ENCODE measurements at places on chromosomes 4 and X. TPM values are rescaled to one million over a fixed set of nuclear protein-coding genes. Genes with fewer than 3 reads are reported as not detected.
A peak's percentile ranks its signal among the peaks of the same experiment; 100 is the strongest.

- DNase-seq = no peak
Observed at GRCh38 chrX:152905081-152905420, 7.2 kb downstream of the ZNF185 start.

GRCh38 chr4:7424553-7425111, 10.1 kb downstream of the PSAPL1 start:
- DNase-seq = no peak

GRCh38 chrX:49186125-49187027, at the start of gene PRICKLE3:
PRICKLE3 (minus strand) TSS chrX:49186373; CDS start chrX:49186297, 76 bp downstream.
- DNase-seq = peak; percentile 75

DNA sequence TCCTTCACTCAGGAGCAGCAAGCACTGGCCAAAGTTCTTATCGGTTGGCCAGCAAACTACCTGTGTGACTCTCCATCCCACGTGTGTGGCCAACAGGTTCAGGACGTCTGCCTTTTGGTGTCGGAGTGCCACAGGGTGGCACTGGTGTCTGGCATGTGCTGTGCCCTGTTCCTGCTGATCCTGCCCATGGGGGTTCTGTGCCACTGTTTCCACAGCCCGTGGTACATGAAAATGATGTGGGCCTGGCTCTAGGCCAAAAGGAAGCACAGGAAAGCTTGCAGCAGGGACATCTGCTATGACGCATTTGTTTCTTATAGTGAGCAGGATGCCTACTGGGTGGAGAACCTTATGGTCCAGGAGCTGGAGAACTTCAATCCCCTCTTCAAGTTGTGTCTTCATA, 4.6 kb upstream of the TLR2 start:
- DNase-seq = no peak

DNA sequence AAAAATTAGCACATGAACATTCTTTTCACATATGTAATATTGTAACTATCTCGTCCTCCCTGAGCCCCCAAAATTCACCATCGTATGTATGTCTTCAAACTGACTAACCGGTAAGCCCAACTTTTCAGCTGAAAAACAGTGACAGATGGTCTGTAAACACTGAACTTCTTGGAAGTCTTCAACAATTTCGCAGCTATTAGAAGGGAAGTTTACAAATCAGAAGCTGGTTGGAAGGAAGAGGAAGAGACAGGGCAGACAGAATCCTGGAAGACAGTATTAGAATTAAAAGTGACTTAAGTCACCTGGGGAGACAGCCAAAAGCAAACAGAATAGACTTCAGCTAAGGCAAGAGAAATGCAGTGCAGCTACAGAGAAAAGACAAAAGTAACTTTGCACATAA, 858.4 kb downstream of the ADGRL3 start:
- no peak for DNase-seq

GRCh38 chr4:75391489-75392166, 122.6 kb downstream of the RCHY1 start:
- no peak for DNase-seq

- no peak for DNase-seq
Observed at GRCh38 chr4:87525636-87526295, 3.4 kb downstream of the SPARCL1 start.

DNA sequence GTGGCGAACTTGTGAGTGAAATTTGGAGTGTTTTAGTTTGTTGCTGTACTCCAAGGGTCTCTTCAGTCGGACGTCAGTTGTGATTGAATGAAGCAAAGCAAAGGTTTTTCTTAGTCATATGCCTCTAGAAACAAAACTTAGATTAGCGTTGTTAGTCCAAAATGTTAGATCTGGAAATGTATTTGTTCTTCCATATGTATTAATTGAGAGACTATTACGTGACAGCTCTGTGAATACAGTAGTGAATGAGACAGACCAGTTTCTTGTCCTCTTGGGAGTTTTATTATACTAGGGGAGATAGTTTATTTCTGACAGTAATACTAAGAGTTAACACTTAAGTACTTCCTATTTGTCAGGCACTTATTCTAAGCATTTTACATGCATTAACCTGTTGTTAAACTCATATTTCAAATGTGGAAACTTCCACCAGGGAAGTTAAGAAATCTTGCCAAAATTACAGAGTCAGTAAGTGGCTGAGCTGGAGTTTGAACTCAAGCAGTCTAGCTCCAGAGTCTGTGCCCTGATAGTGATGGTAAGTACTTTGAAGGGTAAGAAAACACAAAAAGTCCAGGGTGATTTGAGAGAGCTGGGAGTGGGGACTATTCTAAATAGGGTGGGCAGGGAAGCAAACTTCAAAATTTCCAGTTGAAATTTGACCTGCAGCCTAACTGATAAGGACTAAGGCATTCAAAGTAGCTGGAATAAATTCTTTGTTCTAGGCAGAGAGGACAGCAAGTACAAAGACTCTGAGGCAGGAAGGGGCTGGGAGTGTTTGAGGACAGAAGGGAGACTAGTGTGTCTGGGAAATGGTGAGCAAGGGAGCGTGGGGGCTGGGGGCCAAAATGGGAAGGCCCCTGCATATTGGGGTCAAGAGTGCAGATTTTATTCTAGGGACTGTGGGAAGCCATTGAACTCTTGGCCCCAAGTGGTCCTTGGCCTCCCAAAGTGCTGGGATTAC, 17.0 kb downstream of the ADD1 start:
- peak; percentile 10 for DNase-seq

DNA sequence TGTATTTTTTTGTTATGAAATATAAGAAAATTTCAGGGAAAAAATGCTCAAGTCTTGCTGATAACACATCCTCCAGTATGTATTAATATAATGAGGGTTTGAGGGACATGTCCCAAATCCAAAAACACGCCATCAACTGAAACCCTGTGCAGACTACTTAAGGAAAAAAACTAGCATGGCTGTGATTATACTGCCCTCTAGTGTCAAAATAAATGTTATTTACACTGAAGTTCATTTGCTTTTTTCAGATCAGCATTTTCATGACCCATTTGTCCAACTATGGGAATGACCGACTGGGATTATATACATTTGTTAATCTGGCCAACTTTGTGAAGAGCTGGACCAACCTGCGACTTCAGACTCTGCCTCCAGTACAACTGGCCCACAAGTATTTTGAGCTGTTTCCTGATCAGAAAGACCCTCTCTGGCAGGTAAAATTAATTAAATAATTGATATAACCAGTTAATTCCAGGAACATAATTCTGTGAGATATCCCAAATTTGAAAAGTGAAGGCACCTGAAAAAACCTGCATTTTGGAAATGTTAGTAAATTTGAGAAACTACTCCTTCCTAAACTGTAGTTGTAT, 128.5 kb downstream of the PRSS12 start:
- peak; percentile 57 for DNase-seq

GRCh38 chrX:148498067-148498466, 2.4 kb upstream of the AFF2 start:
- DNase-seq = no peak

DNA sequence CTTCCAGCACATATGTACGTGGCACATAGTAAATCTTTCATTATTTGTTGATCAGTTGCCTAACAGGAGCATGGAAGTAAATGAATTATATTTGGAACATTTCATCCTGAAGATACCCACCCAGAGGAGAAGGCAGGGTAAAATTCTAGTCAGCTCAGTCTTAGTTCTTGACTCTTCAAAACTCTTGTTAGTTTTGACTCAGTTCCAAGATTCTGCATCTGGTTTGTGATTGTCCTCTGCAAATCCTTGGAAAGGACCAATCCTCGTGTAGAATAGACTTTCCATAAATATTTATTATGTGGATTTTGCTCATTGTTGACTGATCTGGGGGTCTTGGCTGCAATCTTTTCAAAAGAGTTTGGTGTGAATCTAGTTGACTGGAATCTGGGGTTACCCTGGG, 257.5 kb upstream of the FAT1 start:
- no peak for DNase-seq

MAGEB1 gene
- total RNA-seq = not detected

GYPE gene
- total RNA-seq = not detected

TRPC3 gene
- 2.9 TPM for total RNA-seq

ARHGAP6 gene
- 0.44 TPM for total RNA-seq

HSPA4L gene
- total RNA-seq = 1.2 TPM

DDX53 gene
- total RNA-seq = 1.6 TPM

LRP2BP gene
- total RNA-seq = 0.07 TPM

NSG1 gene
- total RNA-seq = 0.20 TPM

CSAG2 gene
- total RNA-seq = not detected

SLC9B1 gene
- total RNA-seq = not detected

CLNK gene
- total RNA-seq = not detected
